AG09319 (cell line): ENCODE measurements at places on chromosomes 5 and 9.
A peak's percentile ranks its signal among the peaks of the same experiment; 100 is the strongest.

DNA sequence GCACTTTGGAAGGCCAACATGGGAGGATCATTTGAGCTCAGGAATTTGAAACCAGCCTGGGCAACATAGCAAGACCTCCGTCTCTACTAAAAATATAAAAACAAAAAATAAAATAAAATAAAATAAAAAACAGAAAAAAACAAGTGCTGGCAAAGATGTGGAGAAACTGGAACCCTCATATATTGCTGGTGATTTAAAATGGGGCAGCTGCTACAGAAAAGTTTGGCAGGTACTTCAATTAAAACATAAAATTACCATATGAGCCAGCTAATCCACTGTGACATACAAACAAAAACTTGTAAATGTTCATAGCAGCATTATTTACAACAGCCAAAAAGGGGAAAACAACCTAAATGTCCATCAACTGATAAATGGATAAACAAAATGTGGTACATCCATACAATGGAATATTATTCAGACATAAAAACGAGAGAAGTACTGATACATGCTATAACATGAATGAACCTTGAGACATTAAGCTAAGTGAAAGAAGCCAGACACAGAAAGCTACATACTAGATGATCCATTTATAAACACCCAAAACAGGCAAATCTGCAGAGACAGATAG, 42.7 kb downstream of the PFDN1 start:
- DNase-seq: no peak

DNA sequence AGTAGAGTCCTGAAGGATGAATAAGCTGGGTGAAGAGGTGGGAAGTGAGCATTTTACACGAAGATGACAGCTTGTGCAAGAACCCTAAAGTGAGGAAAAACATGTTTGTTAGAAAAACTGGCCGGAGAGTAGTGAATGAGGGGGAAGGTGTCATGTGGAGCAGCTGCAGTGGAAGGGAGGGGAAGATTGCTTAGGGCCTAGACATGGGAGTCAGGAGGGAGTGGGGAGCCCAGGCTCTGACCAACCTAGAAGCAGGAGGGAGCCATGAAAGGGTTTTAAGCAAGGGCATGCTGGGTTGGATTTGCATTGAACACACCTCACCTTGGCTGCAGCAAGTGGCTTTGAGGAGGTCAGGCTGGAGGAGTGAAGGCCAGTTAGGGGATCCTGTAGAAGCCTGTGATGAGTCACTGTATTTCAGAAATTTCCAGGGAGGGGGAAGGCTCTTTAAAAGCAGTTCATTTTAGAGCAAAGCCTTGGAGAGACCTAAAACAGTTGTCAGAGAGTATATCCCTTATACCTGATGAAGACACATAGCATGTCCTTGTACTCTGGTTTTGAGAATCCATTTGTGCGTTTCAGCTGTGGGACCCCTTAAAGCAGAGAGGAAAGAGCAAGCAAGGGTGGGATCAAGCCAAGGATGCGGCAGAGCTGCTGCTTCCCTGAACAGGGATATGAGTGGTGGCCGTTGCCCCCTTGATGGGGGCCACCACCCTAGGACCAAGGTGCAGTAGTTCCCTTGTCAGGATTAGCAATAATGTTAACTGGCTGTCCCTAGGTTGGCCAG, 45.4 kb downstream of the ANGPTL2 start:
- no peak for DNase-seq

DNA sequence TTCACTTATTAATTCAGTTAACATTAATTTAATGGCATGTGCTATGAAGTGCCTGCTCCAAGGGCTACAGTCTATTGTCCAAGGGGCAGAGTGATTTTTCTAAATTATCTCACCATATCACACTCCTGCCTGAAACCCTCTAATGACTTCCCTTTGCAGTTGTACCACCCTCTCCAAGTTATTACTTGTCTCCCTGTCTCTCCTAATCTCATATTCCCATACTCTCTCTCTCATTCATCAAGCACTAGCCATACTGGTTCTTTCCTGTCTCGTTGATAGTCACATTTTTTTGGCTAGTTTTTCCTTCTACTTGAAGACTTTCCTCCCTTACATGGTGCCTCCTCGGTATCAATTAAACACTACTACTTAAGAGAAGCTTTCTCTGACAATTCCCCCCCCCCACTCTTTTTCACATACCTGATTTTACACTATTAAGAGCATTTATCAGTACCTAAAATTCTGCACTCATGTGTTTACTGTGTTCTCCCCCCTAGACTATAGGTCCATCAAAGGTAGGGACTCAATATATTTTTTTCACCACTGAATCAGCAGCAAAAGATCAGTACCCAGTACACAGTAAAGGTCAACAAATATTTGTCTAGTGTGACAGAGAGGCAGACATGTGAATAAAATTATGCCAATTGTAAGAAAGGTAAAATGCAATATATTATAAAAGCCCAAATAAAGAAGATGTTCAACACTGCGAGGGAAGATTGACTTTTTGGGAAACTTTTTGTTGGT, 19.0 kb downstream of the RICTOR start:
- no peak for DNase-seq

DNA sequence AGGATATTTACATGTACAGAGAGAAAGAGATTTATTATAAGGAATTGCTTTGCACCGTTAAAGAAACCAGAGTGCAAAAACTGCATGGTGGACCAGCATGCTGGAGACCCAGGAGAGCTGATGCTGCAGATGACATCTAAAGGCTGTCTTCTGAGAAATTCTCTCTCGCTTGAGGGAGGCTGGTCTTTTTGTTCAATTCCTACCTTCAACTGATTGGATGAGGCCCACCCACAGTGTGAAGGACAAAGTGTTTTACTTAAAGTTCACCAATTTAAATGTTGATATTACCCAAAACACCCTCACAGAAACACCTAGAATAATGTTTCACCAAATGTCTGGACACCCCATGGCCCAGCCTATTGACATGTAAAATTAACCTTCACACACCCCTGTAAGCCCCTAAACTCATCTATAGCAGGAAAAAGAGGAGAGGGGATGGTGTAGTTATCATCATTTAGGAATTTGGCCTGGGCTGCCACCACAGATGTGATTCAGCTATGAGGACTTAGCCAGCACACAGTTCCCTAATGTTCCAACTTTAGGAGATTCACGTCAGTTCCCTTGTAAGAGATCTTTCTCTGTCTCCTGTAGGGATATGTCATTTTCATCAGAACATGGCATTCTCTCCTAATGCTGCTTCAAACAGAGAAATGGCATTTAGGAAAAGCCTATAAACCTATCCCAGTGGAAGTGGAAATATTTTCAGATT, 358.2 kb upstream of the TLE4 start:
- DNase-seq: no peak

GRCh38 chr5:76521240-76521758, 101.9 kb downstream of the F2RL2 start:
- no peak for DNase-seq

GRCh38 chr5:59745415-59745863, 148.1 kb downstream of the PDE4D start:
- DNase-seq: peak; percentile 31

GRCh38 chr9:125807079-125807478, 59.9 kb downstream of the PBX3 start:
- no peak for DNase-seq

DNA sequence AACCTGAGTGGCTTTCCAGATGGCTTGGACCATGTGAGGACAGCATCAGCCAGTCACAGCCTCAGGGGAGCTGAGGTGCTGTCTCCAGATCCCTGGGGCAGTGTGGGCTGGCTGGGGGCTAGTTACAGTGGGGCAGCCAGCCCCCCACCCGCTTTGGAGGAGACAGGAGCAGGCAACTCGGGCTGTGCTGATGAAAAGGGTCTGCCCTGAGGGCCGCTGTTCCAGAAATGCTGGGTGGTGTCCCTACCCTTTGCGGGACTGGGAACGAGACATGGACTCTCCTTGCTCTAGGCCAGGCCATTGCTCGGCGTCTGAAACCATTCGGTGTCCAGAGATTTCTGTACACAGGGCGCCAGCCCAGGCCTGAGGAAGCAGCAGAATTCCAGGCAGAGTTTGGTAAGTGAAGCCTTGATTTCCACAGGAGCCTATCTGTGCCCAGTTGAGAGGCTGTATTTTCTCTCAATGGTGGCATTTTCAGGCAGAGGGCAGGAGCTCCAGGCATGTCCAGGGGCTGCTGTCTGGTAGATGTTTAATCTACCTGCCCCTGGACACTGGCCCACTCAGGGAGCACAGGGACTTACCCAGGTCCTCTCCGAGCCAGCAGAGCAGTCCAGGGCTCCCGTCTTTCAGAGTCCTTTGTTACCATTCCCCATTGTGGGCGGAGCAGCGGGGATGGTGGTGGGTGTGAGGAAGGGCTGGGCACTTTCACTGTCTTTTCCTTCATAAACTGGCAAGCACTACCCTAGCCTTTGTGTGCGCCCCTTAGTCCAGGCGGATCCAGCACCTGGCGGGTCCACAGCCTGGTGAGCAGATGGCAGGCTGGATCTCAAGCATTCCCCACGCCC, 7.2 kb downstream of the GRHPR start:
- DNase-seq: no peak

- DNase-seq: no peak
Measured at GRCh38 chr5:88553136-88553875, 284.7 kb upstream of the TMEM161B start.
